Hematopoietic multipotent progenitor cell (in vitro differentiated cells): ENCODE measurements at places on chromosomes 6 and 20. TPM values are rescaled to one million over a fixed set of nuclear protein-coding genes. Genes with fewer than 3 reads are reported as not detected.
A peak's percentile ranks its signal among the peaks of the same experiment; 100 is the strongest.

DNA sequence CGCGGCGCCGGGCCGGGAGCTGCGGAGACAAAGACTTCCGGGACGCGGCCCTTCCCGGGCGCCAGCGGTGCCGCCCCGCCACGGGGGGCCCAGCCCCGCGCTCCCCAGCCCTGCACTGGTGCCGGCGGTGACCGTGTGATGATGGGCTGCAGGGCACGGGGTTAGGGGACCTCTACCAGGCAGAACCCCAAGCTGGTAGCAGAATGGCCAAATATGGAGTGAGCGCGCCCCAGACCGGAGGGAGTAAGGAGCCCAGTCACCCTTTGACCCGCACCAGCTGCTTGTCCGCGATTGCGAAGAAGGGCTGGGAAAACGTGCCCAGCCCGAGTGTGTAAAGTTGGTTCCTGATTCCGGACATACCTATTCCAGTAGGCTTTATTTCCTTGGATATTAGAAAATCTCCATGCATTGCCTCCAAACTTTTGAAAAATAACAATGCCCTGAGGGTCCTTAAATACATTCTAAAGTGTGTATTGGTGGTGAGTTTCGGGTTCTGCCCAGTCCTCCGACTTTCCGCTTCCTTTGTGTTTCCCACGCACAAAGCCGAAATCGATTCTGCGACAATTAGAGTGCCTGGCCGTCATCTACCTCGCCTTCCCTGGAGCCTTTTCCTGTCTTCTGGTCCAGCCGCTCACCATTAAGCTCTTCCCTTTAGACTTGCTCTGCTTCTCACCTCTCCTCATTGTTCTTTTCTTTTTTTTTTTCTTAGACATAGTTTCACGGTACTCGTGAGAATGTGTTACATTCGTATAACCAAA, 1.1 kb downstream of the ABRACL start:
- peak; percentile 25 for DNase-seq

GRCh38 chr6:131208787-131209186, 73.5 kb downstream of the AKAP7 start:
- DNase-seq, result no peak

GRCh38 chr6:20620043-20620442, 85.8 kb downstream of the CDKAL1 start:
- no peak for DNase-seq

GRCh38 chr6:156982168-156982567, 205.0 kb downstream of the ARID1B start:
- DNase-seq, result no peak

DNA sequence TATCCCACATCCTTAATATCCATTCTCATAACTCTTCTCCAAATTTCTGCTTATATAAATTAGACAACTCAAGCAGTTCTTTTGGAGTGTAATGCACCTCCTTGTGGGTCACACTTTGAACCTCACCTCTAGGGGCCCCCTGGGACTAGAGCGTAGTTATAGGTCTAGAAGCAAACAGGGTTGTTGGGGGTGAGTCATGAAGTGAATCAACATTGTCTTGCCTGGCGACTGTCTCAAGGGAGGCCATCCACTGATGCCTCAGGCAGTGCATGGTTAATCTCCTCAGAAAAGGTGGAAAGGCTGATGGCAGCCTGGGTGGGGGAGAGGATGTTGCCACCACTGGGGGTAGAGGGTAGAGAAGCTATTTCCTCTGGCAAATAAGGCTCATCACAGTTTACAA, 129.1 kb downstream of the TNFRSF21 start:
- no peak for DNase-seq

DNA sequence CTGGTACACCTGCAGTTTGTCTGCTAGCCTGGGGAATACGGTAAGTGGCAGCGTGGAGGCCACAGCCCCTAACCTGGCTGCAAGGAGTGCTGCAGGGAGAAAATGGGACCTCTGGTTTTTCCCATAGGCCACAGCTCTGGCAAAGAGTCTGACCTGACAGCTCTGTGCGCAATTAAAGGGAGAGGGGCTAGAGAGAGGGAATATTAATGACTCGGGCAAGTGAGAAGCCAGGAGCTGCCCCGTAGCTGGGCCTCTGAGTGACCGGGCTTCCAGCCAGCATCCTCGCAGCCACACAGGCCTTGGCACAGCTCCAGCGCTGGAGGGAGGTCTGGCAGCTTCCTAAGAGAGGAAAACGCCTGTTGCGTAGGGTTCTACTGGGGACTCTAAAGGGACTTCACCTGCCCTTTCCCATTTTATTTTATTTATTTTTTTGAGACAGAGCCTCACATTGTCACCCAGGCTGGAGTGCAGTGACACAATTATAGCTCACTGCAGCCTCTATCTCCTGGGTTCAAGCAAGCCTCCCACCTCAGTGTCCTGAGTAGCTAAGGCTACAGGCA, 18.2 kb upstream of the OCSTAMP start:
- peak; percentile 67 for DNase-seq

GRCh38 chr20:6921717-6922386, 154.4 kb downstream of the BMP2 start:
- DNase-seq, result no peak

DNA sequence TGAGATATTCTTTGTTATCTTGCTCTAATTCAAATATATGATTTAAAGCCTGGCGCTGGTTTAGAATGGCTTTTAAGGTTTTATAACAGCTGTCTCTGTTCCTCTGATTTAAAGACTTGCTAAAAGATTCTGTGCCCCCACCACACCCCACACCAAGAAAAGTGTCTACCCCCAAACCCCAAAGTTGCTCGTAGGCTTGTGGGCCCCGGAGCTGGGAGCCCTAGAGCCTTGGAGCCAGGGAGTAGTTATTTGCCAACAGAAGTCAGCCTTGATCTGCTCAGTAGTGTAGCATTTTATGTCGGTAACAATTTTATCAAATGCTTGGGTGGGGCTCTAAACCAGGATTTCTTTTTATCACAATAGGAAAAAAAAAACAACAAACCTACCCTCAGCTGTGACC, 105.2 kb upstream of the TRAF3IP2 start:
- no peak for DNase-seq

DNA sequence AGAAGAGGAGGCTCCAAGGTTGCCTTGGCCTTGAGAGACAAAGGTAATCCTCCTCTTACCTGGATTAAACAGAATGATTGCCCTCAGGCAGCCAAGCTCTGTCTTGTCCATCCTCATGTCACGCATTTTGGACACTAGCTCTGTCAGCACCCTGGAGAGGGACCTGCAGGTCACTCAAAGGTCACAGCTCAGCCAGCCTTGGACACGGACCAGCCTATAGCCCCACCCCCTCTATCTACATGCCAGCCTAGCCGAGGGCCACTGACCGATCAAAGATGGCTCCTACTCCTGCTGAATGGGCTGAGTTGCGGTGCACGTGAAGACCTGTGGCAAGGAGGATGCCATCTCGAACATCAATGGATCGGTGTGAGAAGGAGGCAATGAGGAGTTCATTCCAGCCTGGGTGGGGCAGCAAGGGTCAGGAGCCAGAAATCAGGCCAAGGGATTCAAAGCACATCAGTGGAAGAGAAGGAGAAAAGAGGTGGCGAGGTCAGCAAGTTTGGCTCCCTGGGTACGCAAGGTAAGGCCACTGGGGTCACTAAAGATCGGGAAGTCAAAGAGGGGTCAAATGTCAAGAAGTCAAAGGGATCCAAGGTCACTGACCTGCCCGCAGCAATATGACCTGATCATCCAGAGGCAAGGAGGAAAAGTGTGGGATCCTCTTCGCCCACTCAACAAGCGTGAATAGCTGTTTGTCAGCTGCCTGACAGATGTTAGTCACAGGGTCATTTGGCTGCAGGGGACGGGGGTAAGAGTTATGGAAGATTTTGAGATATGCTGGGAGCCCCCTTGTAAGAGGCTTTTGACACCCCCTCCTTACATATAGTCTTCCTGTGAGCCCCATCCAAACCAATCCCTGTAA, 3.3 kb upstream of the COL11A2 start:
- DNase-seq, result no peak

DNA sequence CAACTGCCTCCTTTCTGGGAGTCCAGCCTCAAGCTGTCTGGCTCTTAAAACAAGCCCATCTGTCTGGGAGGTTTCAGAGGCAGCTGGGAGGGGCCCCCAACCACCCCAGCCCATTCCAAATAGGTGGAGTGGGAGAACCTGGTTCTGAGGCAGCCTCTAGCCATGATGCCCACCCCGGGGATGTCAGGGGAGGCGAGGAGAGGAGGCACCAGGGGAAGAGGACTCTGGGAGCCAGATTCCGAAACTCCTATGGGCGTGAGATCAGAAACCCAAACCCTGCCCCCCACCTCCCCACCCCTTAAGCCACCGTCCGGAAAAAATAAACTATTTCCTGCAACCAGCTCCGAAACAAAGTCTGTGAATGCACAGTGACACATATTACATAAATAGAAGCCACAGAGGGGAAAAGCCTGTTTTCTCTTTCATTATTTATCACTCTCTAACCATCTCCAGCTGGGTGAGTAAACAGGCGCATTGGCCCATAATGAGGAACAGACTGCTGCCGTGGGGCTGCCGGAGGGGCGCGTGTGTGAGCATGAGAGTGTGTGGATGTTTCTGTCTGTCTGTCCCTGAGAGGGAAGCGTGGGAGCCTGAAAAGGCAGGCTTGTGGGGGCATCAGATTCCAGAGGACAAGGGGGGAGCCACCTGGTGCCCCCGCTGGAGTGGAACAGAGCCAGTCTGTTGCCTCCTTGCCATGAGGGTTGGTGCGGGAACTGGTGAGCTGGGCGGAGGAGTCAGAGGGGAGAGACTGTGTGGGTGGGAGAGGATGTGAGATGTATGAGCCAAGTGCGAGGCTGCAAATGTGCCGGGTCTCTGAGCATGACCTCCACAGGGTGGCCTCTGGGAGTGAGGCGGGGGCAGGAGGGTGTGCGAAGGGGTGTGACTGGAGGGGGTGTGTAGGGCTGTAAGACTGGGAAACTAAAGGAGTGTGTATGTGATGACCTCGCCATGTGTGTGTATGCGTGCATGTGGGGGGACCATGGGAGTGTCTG, 14.3 kb upstream of the FOXP4 start:
- DNase-seq, result no peak

DNA sequence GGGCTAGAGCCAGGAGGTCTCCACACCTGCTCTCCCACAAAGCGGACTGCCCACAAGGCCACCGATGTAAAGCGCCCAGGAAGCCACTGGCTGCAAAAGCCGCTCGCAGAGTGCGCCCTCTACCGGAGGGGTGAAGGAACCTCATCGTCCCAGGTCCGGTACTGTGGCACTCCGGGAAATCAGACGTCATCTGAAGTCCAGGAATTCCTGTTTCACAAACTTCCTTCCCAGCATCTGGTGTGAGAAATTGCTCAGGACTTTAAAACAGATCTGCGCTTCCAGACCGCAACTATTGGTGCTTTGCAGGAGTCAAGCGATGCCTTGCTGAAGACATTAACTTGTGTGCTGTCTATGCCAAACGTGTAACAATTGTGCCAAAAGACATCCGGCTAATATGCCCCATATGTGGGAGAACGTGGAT, 115.1 kb upstream of the ARID1B start:
- DNase-seq, result no peak

DNA sequence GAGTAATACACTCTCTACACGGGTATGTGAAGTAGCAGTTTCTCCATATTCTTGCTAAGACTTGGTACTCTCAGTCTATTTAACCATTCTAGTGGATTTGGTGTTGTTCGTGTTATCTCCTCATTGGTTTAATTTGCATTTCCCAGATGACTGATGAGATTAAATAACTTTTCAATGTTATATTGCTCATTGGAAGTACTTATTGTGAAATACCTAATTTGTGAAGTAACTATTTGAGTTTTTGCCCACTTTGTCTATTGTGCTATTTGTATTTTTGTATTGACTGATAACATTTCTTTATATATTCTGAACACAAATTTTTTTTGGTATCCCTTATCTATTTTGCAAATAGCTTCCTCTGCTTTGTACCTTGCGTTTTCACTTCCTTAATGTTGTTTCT, 156.0 kb downstream of the C6orf58 start:
- DNase-seq, result no peak

DNA sequence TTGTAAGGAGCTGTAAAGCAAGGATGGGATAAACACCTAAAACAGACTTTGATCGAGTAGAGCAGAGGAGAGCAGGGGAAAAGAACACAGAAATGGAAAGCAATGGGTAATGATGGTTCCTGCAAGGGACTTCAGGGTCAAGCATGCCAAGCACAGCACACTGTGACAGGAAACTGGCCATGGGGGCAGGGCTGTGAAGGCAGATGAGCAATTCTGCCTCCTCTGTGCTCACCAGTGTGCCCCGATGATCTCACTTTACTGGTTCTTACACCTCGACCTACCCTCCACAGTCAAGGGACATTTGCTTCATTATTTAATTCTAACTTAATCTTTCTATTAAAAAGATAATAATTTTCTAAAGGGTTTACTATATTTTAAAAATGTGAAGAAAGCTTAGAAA, 21.6 kb upstream of the MYB start:
- no peak for DNase-seq

DNA sequence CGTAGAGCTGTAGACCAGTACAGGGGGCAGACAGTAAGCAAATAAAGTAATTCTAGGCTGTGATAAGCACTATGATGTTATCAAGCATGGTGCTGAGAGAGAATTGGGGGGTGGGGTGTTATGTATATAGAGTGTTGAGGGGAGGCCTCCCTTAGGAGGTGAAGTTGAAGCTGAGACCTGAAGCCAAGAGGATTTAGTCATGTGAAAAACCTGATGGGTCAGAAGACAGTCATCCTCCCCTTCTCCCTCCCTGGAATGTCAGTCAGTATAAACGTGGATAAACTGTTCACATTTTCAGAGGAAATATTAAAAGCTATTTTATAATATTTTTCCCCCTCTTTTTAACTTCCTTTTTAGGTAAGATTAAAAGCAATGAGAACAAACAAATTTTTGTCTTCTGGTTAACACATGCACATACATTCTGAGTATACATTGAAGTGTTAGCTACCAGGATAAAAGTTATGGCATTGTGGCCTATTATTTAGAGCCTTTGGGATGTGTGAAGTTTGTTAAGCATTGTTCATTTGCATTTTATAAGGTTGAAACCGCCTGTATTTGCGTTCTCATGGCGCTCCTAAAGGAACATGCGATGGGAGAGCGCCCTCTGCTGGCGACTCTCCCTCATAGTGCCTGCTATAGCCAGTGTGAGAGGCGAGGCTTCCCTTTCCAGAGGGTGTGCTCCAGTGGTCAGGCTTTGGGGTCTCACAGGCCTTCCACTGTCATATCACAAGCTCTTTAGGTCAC, 35.4 kb upstream of the MAPK13 start:
- peak; percentile 77 for DNase-seq

GRCh38 chr6:21665110-21665391, 71.5 kb downstream of the SOX4 start:
- no peak for DNase-seq

DNA sequence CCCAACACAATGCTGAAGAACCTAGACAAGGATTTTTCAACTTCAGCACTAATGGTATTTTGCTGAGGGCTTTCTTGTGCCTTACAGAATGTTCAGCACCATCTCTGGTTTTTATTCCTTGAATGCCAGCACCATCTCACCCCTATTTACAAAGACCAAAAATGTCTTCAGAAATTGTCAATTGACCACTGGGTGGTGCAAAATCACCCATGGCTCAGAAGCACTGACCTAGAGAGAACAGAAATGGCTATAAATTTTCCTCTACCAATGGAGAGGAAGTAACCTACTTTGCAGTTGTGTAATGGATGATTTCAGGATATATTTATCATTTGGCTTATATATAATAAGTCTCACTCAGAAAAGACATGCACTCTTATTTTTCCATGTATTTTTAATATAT, 431.0 kb upstream of the IRAK1BP1 start:
- no peak for DNase-seq

The LHFPL5 gene
- not detected for total RNA-seq

The MAFB gene
- total RNA-seq, result 0.27 TPM

The GPR31 gene
- not detected for total RNA-seq

The SMOC2 gene
- under 0.01 TPM for total RNA-seq

The GSTA2 gene
- total RNA-seq, result not detected

The HAO1 gene
- total RNA-seq, result not detected

The NKX2-4 gene
- not detected for total RNA-seq

The WFDC11 gene
- not detected for total RNA-seq

The LY6G6D gene
- total RNA-seq, result 1.6 TPM

The EGFL8 gene
- 5.1 TPM for total RNA-seq
